Caudate nucleus (tissue), 63 donors: ENCODE measurements at places on chromosomes 1 and 21.

DNA sequence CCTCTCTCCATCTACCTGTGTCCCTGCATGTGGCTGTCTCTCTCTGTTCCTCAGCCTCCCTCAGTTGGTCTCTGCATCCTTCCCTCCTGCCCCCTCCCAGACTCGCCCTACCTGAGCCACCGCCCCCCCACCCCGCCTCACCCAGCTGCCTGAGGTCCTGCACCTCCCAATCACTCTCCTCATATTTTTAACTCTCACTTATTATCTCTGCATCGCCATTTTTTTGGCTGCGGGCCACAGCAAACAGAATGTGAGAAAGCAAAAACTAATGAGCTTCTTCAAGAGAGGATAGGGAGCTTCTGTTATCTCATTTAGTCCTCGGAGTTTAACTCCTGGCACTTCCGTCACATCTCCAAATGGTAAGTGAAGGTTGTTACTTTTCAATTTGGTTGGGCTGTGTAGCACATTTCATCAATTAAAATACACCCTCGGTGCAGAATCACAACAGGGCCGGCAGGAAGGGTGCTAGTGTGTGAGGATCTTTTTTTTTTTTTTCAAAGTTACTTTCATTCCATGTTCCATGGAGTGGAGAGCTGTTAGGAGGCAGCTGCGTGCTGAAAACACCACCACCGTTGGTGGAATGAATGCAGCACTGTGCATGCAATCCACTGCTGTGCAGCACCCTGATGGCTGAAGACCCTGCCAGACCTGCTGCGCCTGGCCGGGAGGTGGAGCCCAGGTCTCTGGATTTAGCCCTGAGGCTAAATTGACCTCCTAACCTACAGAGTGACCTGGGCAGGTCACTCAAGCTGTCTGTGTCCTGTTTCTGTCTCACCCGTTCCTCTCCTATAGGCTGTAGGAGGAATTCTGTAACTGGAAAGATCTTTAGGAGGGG lies 157.2 kb upstream of the NFIA start:
- DNase-seq: no peak

GRCh38 chr1:224867715-224868114 lies 61.8 kb upstream of the DNAH14 start:
- DNase-seq: no peak

DNA sequence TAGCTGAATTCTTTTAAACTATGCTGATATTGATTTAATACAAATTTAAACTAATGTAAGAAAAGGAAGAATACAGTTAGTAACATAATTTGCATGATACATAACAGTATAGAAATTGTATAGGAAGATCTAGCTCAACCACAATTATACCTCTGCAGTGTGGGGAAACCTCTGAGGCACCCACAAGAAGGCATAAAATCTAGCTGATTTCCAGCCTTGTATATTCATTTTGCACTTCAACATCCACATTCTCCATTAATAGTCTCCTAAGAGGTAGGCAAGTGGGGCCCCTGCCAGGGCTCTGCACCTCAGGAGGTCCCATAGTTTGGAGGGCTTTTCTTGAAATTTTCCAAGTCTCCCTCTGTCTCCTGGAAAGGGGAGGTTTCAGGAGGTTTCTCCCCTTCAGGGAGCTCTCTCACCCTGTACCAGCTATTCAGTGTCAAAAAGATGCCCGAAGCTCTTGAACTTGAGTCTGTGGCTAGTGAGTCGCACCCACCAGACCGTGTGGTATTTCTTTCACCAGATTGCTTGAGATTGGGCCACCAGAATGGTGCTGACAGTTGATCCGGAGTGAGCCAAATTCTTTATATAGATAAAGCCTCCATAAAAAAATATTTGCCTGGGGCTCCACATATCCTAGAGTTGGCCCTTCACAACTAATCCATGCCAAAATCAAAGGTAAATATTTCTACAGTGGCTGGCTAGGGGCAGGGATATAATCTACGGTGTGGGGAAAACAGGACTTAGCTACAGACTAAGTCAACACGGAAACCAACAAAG lies 108.2 kb downstream of the TIAM1 start:
- DNase-seq: no peak

DNA sequence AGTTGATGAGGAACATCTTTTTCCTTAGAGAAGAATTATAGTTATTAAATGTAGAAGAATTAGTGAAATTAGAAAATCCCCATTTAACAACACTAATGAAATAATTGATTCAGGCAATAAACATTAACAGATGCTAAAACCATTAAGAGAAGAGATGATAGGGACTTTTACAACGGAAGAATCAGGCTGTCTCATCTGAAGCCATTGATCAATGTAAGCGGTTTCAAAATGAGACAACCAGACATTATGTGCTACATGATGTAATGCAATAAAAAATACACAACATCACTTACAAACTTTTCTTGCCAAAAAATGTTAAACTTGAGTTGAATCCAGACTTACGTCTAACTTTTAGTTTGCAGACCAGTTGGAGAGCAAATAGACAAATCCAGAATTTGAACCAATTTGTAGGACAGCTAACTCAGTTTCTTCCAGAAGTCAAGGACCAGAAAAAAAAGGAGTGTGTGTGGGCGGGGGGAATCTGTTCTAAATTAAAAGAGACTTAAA lies 165.4 kb upstream of the DPT start:
- no peak for DNase-seq

DNA sequence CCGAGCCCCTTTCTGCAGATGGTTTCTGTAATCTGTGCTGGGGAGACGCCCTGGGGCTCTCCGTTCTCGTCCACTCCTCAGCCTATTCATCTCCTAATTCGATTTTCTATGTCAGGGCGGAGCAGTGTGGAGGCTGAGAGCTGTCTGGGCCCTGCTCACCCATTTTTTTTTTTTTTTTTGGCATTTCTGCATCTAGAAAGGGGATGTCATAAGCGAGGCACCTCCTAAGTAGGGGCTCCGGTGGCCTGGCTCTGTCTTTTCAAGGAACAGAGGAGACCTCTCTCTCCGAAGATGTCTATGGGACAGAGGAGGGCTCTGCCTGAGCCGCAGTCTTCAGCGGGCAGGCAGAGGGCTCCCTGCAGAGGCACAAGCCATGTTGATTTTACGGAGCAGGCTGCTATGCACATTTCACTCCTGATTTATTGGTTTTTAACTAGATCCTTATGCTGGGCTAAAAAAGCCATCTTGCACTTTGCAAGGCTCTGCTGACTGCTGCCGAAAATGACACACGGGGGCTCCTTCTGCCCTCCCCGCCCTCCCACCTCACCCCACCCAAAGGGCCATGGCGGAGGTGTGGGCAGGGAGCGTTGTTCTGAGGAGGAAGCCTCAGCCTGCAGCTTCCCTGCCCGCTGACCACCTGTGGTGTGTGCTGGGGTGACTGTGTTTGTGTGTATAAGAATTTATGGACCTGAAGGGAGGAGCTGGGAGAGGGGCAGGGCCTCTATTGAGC lies 71.0 kb downstream of the FOXD2 start:
- DNase-seq: no peak
